ENCODE measurements at places on chromosomes 12 and 14.

DNA sequence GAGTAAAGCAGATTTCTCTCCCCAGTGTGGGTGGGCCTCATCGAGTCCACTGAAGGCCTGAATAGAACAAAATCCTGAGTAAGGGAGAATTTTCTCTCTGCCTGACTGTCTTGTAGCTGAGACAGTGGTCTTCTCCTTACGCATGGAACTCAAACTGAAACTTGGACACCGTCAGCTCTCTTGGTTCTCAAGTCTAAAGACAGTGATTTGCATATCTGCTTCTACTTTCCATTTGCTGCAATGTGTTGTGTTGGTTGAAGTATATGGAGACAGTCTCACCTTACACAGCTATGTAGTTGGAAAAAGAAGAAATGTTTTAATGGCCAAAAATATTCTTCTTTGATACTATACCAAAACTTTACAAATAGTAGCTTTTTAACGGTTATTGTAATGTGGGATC, 160.2 kb upstream of the LMNTD1 start:
- DNase-seq = no peak

DNA sequence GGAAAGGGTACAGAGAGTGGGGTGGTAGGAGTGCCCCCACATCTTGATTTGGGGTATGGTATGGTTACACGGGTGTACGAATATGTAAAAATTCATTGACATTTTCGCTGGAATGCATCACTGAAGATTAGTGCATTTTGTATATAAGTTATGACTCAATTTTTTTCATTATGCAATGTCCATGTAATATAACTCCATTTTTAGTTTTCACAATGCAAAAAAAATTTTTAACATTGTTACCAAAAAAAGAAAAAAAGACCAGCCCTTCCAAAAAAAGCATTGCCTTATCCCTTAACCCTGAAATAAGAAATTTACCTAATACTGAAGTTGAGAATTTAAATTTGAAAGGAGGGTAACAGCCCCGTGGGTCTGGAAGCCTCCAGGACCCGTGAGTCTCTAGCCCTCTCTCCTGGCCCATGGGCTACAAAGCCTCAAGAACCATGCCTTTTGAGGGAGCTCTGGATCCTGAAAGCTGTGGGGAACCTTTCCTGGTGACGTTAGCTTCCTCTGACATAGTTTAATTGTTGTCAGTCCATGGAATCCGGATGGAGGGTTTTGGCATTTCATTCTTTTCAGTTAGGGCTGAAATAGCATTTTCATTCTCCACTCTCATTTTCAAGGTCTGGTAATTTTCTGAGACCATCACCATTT, 55.6 kb upstream of the ACTN1 start:
- DNase-seq = no peak

DNA sequence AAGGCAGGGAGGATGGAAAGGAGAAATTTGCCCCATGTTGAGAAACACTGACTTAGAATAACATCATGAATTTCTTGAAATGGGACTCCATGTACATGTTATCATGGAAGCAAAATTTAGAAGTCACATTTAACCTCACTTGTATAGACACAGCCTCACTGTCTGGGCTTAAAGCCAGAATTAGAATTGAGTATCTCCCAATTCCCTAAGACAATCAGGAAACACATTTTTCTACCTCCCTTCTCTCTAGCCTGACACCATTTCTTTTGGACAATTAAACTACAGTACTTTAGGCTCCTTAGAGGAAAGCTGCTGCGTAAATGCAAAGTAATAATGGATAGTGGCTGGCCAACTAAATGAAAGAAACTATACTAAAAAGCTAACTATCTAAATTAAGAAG, 795.5 kb downstream of the C12orf50 start:
- DNase-seq = no peak

- peak; percentile 54 for DNase-seq
These were observed 5.0 kb upstream of the RAPGEF3 start for GRCh38 chr12:47763481-47764346.

DNA sequence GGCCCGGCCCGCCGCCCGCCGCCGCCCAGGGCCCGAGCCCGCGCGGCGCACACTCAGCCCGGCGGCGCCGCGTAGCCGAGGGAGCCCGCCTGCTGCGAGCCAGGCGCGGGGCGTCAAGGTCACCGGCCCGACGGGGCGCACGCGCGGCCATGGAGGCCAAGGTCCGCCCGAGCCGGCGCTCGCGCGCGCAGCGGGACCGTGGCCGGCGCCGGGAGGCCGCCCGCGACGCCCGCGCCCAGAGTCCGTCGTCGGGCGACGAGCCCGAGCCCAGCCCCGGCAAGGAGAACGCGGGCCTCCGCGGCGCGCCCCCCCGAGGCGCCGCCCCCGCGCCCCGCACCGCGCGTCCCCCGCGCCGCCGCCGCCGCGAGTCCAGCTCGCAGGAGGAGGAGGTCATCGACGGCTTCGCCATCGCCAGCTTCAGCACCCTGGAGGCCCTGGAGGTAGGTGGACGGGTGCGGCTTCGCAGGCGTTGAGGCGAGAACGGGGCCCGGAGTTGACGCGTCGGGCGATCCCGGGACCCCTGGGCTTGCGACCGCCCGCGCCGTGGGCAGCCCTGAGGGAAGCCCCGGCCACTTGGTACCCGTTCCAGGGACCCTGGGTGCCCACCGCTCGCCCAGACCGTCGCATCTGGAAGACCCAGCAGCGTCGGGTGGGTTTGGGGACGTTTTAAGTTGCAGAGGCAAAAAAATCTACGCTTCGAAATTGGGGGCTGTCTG, 629 bp downstream of the FBRSL1 start:
- DNase-seq = peak; percentile 40

DNA sequence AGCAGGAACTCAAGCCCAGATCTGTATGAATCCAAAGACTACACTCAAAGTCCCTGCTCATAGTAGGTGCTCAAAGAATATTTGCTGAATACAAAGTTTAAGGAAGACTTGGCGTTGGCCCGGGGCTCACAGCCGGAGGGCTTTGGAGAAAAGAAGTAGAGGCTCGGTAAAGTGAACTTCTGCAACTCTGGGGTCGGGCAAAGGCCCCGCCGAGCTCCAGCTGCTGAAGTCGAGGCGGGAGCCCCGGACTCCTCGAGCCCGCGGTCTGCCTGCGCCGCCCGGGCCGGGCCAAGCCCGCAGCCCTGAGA, 335 bp downstream of the GCN1 start:
- DNase-seq = no peak

DNA sequence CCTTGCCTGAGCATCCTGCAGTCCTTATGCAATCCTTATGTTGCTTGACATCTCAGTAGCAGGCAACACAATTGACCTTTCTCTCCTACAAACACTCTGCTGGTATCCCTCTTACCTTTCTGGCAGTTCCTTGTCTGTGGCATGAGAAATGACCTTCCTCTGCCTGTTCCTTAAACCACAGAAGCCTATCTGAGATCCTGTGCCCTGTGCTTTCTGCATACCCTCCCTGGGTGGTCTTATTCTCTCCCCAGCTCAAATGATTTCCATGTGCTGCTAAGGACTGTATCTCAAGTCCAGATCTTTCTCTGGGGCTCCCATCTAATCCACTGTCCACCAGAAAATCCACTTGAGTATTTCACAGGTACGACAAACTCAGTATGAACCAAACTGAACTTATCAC, 2.0 kb upstream of the ARHGAP9 start:
- no peak for DNase-seq

DNA sequence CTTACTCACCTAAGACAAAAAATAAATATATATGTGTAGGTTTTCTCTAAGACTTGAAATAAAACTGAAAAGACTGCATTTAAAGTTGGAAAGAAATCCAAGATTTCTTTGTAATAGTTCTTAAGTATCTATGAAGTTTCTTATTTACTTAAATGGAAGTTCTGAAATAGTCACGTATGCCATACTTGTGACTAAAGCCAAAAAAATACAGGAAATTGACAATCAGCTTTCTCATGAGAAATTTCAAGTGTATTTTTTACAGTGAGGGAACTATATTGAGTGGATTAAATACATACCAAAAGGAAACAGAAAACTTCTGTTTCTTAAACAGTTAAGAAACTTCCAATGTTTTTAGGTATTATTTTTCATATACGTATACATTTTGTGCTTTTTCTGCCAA, 188.1 kb downstream of the DPY19L2 start:
- peak; percentile 7 for DNase-seq

- no peak for DNase-seq
These were observed 9.5 kb upstream of the SP7 start for GRCh38 chr12:53345486-53346188.

DNA sequence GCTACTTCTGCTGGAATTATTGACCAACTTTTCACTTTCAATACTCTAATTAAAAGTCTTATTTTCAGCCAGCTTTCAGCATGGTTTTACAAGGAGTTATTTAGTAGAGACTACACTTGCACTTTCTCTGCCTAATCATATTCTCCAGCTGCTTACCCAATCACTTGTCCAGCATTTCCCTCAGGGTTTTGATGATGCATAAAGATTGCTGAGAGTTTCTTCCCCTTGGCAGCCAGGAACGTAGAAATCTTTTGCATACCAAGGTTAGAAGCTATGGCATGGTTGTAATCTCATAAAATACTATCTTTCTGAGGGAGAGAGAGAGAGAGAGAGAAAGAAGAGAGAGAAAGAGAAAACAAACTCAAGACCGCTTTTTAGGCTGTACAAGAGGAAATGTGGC, 10.8 kb downstream of the OR4Q3 start:
- DNase-seq = no peak

DNA sequence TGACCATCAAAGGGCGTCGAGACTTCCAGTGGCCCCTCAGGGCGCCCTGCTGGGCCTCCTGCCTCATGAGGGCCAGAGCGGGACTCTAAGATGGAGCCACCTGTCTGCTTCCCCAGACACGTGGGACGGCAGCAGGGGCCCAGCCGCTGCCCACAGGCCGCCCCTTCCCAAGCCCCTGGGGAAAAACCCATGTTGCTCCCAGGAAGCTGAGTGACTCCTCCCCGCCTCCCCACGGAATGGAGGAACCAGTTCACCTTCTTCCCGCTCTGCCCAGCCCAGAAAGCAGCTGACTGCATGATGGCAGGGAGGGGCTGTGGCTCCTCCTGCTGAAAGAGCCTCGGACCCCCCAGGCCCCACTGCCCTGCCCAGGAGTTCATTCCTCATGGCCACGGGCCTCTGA, 14.9 kb downstream of the RAB35 start:
- no peak for DNase-seq

DNA sequence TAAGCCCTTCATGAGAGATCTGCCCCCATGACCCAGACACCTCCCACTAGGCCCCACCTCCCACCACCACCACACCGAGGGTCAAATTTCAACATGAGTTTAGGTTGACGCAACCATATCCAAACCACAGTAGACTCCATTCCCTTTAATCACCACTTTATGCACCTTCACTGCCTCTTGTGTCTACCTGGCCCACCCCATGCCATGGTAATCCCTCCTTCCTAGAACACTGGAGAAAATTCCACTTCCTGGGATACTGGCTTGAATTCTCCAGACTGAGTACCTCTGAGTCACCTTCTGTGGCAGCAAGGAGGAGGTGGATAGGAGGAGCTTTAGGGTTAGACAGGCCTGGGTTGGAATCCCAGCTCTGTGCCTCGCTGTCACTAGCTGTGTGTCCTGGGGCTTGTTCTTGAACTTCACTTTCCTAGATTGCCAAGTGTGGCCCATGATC, 26.1 kb upstream of the CIPC start:
- peak; percentile 27 for DNase-seq

DNA sequence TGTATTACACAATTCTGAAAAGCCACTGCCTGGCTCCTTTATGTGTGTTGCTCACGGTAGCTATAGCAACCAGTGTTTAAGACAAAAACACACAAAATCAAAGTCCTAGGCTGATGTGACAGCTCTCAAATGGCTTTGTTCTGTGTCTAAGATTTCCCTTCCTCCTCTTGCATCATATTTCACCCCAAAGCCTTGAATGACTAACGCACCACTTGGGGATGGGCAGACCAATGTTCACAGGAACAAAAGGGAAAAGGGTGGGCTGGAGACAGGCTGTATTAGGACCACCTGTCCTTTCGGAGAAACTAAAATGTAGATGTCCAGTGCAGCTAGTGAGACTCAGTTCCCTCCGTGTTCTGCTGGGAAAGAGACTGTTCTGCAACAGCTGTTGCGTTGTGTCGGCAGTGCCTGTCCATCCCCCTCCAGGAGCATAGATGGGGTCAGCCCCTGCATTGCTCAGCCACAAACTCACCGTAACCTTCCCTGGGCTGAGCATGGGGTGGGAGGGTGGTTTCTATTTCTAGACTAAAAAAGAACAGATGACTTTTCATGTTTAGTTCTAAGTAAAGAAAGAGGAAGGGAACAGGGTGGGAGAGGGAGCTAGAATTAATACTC, 26.8 kb upstream of the DAAM1 start:
- DNase-seq = peak; percentile 77

DNA sequence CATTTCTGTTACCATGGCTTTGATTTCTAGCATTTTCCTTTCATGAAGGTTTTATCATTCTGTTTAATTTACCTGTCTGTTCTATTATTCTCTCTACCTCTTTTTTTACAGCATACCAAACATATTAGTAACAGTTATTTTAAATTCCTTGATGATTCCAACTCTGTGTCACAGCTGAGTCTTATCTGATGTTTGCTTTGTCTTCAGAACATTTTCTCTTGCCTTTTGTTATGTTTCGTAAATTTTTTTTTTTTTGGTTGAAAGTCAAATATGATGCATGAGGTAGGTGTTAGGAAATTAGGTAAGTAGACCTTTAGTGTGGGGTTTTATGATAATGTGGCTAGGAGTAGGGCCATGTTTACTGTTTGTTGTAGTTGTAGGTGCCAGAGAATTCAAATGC, 496.4 kb downstream of the FOXG1 start:
- DNase-seq = no peak

GRCh38 chr14:105487986-105488777, 1.5 kb downstream of the CRIP1 start:
- no peak for DNase-seq

- no peak for DNase-seq
These were observed 1139.4 kb downstream of the TMEM121 start for GRCh38 chr14:106665814-106666213.

GRCh38 chr12:21336656-21337055, 1.9 kb upstream of the SLCO1A2 start:
- no peak for DNase-seq

All from inflammatory macrophage (primary cell).